ENCODE measurements at places on chromosomes 5 and 9.

GRCh38 chr9:85703398-85703797 lies 38.4 kb downstream of the AGTPBP1 start:
- DNase-seq = no peak

- DNase-seq = no peak
Observed at GRCh38 chr9:29289365-29289764, 1716.1 kb upstream of the C9orf72 start.

DNA sequence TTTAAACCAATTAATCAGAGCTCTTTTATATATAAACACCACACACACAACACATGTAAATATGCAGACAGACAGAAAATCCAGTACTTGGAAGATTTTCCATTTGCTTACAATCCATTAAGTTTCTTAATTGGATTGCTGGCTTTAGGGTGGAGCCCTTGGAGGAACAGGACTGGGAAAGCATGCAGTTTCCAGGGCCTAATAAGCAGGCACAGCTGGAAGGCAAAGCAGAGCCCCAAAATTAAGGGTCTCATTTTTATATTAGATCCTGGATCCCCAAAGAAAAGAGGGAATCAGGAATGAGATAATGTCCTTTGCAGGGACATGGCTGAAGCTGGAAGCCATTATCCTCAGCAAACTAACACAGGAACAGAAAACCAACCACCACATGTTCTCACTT lies 13.1 kb upstream of the SMC2 start:
- DNase-seq = no peak

DNA sequence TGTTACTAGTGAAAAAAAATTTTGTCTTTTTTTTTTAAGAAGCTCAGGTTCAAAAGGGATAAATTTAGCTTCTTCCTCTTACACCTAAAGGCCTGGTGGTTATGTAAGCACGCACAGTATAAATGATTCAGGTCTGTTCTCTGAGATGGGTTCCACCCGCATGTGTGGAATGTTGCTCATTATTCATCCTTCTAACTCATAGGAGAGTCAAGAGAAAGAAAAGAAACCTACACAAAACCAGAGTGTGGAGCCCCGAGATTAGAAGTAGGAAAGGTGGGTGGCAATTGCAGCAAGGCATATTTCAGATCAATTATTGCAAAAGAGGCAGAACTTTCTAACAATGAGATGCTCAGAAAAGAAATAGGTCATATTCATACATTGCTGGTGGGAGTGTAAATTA lies 13.5 kb downstream of the PLAC8L1 start:
- DNase-seq = no peak

DNA sequence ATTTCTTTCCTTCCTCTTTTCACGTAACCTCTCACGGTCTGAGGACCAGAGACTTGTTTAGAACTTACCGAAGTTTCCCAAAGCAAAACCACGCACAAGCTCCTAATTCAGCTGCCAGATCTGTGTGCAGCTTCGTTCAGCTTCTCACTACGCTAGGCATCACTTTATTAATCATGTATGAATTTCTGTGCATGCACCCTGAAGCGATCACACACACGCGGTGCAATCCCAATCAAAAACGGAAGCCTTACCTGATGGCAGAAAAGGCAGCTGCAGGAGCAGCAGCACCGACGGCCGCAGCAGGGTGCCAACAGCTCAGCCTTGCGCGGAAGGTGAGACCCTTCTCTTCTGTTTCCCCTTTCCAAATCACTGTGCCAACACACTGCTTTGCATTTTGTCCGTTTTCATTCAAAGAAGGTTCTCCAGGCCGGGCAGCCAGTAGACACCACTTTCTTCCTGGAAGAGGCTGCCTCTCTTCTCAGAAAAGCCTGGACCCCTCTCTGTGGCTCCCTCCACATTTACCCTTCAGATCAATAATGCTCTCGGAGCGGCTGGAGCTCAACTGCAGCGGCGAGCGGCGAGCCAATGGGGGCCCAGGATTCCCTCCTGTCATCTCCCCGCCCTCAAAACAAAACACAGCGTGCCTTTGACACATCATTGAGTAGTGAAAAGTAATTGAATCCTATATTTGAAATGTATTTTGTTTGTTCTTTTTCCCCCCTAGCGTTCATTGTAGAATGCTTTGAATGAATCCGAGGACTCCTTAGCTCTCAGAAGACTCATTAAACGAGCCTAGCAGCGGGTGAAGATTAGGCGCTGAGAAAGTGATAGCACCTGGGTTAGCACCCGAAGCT lies at the start of gene CDH12:
TSS of gene CDH12 (minus strand) at position 538 of the 854 bp plus-strand sequence.
- DNase-seq = peak; percentile 61

- DNase-seq = no peak
Observed at GRCh38 chr9:127336506-127337352, 60.2 kb upstream of the SLC2A8 start.

GRCh38 chr5:72325566-72326305 lies 5.6 kb downstream of the PTCD2 start:
- DNase-seq = no peak

- no peak for DNase-seq
Observed at GRCh38 chr5:62483556-62483955, 71.0 kb downstream of the IPO11 start.

DNA sequence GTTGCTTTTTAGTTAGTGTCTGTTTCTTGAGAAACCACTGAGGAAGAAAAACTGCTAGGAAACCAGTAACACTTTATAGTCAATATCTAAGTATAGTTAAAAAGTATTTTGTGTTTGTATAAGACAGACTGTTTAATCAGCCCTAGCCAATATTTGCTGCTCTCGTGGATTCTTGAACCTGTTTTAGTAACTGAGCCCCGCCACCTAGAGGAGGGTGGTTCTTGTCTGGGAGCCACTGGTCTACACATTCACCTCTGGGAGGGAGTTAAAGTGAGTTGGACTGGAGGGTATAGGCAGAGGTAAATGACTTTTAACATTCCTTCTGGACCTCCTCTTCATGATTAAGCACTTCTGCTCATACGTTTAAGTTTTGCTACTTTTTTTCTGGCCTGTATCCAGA lies 117.2 kb downstream of the SPATA31D1 start:
- DNase-seq = no peak

DNA sequence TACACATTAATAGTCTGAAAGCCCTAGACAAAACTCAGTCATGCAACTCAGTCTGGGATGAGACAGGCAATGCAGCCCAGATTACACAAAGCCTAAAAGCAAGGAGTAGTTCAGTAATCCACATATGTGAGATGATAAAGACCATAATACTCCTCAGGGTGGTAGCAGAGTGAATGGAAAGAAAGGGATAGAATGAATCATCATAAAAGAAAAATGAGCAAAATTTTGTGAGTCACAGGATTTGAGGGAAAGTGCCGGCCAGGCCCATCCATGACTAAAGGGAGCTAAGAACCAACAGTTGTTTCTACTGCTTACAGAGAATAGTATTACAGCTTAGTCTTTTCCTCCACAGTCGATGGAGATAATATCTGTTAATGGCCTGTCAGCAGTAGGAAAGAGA lies 90.0 kb upstream of the POU5F2 start:
- DNase-seq = no peak

- DNase-seq = no peak
Observed at GRCh38 chr5:1446602-1447343, 1.5 kb upstream of the SLC6A3 start.

DNA sequence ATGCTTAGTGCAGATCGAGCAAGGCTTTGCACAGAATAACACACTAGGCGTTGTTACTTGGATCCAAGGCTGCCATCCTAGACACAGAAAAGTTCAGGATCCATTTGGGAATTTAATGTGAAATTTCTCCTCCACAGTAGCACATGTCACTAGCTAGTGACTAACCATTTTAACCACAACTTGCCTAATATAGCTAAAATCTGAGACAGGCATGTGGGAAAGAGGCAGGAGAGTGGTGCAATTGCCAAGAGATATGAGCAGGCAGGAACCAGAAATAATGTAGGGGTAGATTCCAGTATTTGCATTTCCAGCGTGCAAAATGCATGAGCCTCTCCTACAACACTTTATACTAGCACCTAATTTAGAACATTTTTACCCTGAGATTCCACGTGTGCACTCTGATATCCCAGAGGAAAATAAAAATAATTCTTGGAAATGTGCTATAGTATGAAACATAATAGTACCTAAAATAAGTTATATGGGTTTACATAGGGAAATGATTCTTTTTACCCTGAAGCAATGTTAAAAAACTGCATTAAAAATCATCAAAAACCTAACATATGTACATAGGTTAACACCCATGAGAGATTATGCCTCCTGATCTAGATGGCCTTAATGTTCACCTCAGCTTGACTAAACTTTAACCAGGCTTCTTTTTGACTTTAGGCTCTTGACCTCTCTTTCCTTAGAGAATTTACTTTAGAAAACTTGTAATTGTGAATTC lies 1230.6 kb upstream of the NUDT12 start:
- no peak for DNase-seq

DNA sequence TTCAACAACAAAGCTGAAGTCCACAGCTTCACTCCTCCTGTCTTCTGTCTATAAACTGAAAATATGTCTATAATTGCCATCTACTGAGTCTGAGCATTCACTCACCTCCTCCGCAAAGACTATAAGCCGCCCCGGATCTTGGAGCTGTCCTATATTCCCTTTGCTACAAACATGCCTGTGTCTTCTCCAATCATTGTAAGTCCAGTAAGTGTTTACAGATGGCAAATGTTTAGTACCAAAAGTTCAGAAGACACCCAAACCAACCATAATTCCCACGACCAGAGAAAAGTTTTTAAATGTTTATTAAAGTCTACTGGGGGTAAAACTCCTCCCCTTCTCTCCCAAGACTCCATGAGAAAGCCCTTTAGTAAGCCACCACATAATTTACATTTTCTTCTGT lies 80.9 kb downstream of the EBF1 start:
- DNase-seq = no peak

DNA sequence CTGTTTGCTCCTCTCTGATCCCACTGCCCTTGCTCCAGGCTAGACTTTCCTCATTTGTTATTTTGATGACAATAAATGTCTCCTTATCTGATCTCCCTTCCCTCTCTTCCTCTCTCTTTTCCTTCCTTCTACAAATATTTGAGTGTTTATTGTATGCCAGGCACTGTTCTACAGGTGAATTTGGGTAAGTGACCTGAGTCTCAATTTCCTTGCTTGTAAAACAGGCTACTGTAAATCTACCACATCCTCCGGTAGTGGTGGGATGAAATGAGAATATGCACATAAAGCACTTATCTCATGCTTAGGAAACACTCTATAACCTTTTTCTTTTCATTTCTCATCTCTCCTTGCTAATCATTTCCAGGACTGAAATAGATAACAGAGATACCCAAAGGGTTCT lies 86.4 kb downstream of the HMHB1 start:
- no peak for DNase-seq

DNA sequence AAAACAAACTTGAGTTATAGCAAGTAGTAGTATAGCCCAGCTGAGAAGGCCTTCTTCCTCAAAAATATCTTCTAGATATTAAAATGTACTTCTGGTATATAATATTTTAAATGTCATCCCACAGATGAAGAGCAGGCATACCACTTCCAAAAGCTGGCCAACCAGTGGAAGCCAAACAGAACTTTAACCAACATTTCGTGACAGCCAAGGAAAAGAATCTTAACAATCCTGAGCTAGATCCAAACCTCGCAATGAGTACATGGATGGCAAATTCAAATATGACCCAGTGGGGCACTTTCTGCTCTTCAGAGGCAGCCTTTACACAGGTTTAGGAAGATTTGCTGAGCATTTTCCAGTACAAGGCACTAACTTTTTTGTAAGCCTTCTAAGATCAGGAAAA lies 91.8 kb upstream of the ACO1 start:
- no peak for DNase-seq

GRCh38 chr5:6775571-6775970 lies 62.3 kb downstream of the TENT4A start:
- DNase-seq = no peak

GRCh38 chr5:75048457-75048953 lies 3.9 kb downstream of the GCNT4 start:
- no peak for DNase-seq

GRCh38 chr5:166957782-166958181 lies 1333.7 kb upstream of the WWC1 start:
- no peak for DNase-seq

GRCh38 chr5:146816775-146817387 lies 61.7 kb downstream of the PPP2R2B start:
- DNase-seq = peak; percentile 9

- no peak for DNase-seq
Observed at GRCh38 chr9:114722081-114722621, 40.2 kb upstream of the TEX48 start.

DNA sequence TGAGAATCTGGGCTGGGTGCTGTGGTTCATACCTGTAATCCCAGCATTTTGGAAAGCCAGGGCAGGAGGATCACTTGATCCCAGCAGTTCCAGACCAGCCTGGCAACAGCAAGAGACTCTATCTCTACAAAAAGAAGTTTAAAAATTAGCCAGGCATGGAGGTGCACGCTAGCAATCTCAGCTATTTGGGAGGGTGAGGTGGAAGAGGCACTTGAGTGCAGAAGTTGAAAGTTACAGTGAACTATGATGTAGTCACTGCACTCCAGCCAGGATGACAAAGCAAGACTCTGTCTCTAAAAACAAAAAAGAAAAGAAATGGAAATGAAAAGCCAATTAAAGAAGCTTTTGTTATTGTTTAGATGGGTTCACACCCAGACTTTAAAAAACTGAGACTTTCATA lies 131.6 kb upstream of the RASA1 start:
- no peak for DNase-seq

DNA sequence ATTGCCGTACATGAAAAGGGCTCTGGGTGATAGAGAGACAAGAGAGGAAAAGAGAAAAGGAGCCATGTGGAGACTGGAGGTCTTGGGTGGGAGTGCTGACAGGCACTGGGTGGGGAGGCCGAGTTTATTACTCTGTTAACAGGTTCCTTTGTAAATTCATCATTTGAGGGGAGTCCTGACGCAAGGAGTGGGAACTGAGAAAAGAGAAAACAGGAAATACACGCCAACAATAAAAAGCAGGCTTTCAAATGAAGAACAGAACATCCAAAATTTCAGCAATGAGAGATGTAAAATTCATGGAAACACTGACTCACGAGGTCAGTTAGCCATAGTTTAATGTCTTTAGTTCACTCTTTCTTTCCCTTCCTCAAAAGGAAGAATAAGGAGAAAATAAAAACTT lies 342.8 kb downstream of the TMEM167A start:
- no peak for DNase-seq

DNA sequence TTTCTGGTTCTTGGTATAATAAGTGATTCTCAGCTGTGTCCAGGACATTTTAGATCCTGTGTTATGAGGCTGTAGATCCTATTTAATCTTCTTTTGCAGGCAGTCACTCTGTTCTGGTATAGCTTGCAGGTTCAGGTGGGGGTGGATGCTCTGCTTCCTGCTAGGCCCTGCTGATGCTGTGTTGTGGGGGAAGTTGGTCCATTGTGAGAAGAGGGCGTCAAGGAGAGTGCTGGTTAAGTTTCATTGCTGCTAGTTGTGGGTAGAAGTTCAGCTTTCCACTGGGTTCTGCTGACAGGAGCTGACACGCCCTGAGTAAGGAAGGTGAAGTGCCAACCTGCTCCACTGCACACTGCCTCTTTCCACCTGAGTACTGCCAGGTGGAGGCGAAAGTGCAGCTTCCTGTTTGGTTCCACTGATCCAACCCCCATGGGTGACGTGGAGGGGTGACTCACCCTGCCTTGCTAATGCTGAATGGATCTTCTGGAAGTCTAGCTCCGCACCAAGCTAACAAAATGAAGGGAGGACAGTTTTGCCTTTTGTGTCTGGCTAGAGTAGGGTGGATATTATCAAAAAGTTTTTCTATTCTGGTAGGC lies 16.3 kb downstream of the NMRK1 start:
- peak; percentile 31 for DNase-seq
